ENCODE measurements at places on chromosomes 5 and 9.

DNA sequence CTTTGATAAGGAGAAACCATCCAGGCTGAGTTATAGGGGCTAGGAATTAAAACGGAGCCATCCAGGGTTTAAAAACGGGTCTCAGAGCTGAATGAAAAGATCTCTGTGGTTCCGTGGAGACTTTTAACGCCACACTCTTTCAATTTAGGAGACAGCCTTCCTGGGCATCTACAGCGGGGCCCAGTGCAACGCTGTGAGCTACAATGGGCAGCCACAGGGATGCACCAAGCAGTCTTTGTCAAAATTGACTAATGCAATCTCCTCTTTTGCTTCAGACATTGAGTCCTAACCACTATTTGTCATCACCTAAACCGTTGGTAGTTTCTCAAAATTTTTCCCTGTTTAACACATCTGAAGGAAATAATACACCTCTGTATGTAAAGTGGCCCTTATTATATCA is 96.6 kb upstream of the ABCA1 start:
- peaks cover 4% of the 10 kb centered on the region for H3K4me1 ChIP-seq
- H3K4me3 ChIP-seq, result no peak overlapping the region
- H3K27me3 ChIP-seq, result no peaks in the 10 kb centered on the region

GRCh38 chr5:5077236-5077635 is 62.9 kb upstream of the ADAMTS16 start:
- no peaks in the 10 kb centered on the region for H3K36me3 ChIP-seq
- H3K27me3 ChIP-seq, result no peaks in the 10 kb centered on the region
- DNase-seq, result no peak
- H3K4me3 ChIP-seq, result no peak overlapping the region

- no peak overlapping the region for H3K27ac ChIP-seq
- no peaks in the 10 kb centered on the region for H3K36me3 ChIP-seq
- H3K4me1 ChIP-seq, result no peaks in the 10 kb centered on the region
- no peak for DNase-seq
Observed at GRCh38 chr5:174533751-174534241, 190.6 kb upstream of the MSX2 start.

DNA sequence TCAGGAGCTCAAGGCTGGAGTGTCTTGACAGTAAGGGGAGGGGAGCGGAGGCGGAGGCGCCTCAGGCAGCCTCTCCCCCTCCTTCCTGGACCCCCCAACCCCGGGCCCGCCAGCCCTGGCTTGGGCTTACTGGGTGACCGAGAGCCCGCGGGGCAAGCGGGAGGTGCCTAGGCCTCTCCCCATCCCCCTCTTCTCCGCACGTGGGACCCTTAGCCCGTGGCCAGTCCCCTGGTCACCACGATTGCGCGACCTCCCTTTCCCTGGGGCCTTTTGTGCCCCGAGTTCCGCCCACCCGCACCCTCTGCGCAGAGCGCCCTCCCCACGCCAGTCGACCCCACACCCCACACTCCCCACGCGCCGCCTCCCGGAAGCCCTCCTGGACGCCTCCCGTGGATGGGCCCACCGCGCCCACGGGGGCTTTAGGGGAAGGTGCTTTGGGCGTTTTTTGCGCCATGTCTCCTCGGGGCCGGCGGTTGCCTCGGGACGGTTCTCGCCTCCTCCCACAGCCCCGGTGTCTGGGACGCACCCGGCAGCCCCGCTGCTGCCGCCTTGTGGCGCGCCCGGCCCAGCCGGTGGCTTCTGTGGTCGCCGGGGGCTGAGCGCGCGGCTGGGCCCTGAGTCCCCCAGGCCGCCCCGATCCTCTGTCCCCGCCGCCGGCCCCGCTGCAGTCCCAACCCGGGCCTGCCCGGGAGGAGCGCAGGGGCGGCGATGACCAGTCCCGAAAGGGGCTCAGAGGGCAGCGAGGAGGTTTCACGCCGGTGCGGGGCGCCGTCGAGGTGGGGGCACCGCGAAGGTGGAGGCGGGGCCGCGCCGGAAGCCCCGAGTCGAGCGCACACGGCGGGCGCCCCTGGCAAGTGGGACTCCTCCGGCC is 3.2 kb downstream of the TOR4A start:
- H3K4me1 ChIP-seq, result peaks cover 24% of the 10 kb centered on the region
- no peak overlapping the region for H3K4me3 ChIP-seq

DNA sequence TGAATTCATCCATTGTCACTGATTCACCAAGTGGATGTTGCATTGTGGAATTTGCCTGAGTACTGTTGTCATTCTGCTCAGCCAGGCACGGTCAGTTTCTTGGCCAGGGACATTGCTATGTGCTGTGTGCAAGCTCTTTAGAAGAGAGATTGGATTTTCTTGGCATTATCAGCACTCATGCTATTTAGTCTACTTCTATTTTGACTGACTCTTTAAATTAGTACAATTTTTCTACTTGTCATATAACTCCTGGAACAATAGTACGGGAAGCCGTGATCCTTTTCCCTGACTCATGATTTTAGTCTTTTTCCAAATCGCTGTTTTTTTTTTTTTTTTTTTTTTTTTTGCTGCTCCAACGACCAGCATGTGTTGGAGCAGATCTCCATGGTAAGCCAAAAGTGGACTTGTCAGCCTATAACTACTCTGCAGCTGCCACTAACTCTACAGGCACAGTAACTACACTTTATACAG is 129.7 kb downstream of the CDC42SE2 start:
- H3K4me1 ChIP-seq, result no peaks in the 10 kb centered on the region
- H3K4me3 ChIP-seq, result no peak overlapping the region
- H3K27ac ChIP-seq, result no peak overlapping the region

DNA sequence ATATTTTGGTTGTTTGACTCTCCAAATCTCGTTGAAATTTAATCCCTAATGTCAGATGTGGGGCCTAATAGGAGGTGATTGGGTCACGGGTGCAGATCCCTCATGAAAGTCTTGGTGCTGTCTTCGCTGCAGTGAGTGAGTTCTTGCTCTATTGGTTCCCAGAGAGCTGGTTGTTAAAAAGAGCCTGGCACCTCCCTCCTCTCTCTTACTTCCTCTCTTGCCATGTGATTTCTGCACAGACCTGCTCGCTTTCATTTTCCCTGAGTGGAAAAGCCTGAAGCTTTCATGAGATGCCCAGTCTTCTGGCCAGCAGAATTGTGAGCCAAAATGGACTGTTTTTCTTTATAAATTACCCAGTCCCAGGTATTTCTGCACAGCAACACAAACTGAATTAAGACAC is 221.6 kb downstream of the MAT2B start:
- no peaks in the 10 kb centered on the region for H3K36me3 ChIP-seq
- no peak for DNase-seq
- no peaks in the 10 kb centered on the region for H3K27me3 ChIP-seq
- H3K4me1 ChIP-seq, result no peaks in the 10 kb centered on the region
- no peak overlapping the region for H3K27ac ChIP-seq
- H3K4me3 ChIP-seq, result no peak overlapping the region

DNA sequence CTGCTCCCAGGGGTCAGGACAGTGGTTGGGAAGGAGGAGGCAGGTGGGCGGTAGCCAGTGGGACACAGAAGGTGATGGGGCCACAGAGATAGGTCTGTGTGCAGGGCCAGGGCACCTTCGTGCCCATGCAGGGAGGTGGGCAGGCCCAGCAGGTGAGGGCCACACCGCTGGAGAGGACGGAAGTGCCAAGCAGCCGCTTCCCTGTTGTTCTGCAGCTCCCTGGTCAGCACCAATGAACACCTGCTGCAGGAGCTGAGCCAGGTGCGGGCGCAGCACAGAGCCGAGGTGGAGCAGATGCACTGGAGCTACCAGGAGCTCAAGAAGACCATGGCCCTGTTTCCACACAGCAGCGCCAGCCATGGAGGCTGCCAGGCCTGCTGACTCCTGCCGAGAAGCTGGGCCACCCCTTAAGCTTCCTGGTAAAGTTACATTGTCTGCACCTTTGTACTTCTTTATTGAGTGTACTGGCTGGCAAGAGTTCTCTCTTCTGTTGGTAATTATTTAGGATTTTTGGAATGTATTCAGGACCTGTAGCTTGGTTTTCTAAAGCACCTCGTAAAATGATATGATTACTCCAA is 40.3 kb downstream of the TPPP start:
- no peaks in the 10 kb centered on the region for H3K4me1 ChIP-seq
- no peak overlapping the region for H3K27ac ChIP-seq
- DNase-seq, result no peak
- no peak overlapping the region for H3K4me3 ChIP-seq

GRCh38 chr9:133666845-133667244 is 30.7 kb downstream of the DBH start:
- no peaks in the 10 kb centered on the region for H3K27me3 ChIP-seq
- DNase-seq, result no peak
- H3K4me3 ChIP-seq, result no peak overlapping the region
- no peaks in the 10 kb centered on the region for H3K4me1 ChIP-seq
- peak overlapping the region; percentile 36 for H3K27ac ChIP-seq

- H3K36me3 ChIP-seq, result no peaks in the 10 kb centered on the region
- DNase-seq, result no peak
- no peaks in the 10 kb centered on the region for H3K4me1 ChIP-seq
- H3K4me3 ChIP-seq, result no peak overlapping the region
Observed at GRCh38 chr9:27487927-27488326, 36.2 kb upstream of the IFNK start.

- H3K36me3 ChIP-seq, result no peaks in the 10 kb centered on the region
- DNase-seq, result no peak
- H3K27ac ChIP-seq, result no peak overlapping the region
- no peak overlapping the region for H3K4me3 ChIP-seq
- no peaks in the 10 kb centered on the region for H3K4me1 ChIP-seq
Observed at GRCh38 chr5:115702025-115702424, 76.2 kb upstream of the TMED7 start.

GRCh38 chr9:96604004-96604319 is 15.7 kb downstream of the CDC14B start:
- no peak overlapping the region for H3K4me3 ChIP-seq
- H3K27ac ChIP-seq, result no peak overlapping the region
- DNase-seq, result no peak

DNA sequence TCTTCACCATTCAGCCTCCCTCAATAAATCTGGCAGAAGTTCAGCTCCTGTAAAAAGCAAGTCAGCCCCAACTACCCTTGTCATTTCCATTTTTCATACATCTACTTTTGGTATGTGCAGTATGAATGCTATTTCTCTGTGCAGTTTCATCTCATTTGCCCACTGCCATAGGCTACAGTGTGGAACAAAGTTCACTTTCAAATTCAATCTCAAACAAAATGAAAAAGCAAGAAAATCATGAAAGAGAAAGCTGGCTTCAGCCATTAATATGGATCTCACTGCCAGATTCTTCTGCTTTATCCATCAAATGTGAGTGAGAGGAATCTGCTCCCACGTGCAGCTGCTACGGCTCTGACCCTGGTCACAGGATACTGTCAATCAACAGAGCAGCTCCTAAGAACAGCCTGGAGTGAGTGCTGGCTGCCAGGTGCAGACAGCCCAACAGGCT is 494.2 kb downstream of the ZNF608 start:
- no peaks in the 10 kb centered on the region for H3K36me3 ChIP-seq
- H3K4me3 ChIP-seq, result no peak overlapping the region
- H3K27me3 ChIP-seq, result no peaks in the 10 kb centered on the region

DNA sequence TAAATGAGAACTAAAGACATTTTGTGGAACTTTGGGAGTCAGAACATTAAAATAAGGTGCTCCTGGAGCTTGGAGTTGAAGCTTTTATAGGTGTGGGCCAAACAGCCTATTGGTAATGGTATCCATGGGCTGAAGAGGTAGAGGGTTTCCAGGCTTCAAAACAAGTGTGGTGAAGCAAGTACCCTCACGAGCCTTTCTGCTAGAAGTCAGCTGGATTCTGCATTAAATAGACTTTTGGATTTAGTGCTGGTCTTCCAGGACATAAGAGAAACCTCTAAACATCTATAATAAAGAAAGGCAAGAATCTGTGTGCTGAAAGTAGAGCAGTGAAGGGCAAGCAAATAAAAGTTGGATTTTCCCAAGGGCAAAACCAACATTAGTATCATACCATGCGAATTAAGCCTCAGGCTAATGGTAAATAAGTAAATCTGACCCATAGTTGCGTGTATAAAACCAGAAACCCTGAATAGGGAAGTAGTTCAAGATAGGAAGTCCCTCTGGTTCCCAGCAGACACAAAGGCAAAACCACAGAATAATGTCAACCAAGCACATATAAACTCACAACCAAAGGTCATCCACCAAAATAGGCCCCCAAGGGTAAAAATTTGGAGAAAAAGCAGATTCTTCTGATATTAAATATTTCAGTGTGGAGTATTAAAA is 306.3 kb downstream of the TLE4 start:
- DNase-seq, result no peak
- no peak overlapping the region for H3K27ac ChIP-seq
- H3K4me3 ChIP-seq, result no peak overlapping the region
- no peaks in the 10 kb centered on the region for H3K36me3 ChIP-seq
- no peaks in the 10 kb centered on the region for H3K4me1 ChIP-seq

DNA sequence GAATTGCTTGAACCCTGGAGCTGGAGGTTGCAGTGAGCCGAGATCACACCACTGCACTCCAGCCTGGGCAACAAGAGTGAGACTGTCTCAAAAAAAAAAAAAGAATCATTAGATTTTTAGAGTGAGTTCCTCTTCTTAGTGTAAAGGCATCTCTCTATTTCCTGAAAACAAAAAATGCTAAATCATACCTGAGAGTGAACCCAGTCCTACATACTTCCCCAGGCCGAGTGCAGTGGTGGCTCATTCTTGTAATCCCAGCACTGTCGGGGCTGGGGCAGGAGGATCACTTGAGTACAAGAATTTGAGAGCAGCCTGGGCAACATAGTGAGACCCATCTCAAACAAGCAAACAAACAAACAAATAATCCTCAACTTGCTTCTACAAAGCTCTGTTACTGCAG is 38.2 kb upstream of the LPAR1 start:
- DNase-seq, result no peak
- no peaks in the 10 kb centered on the region for H3K36me3 ChIP-seq
- no peak overlapping the region for H3K27ac ChIP-seq
- H3K4me3 ChIP-seq, result no peak overlapping the region
- no peaks in the 10 kb centered on the region for H3K27me3 ChIP-seq
- no peaks in the 10 kb centered on the region for H3K4me1 ChIP-seq

GRCh38 chr5:150611026-150611425 is 29.4 kb upstream of the SYNPO start:
- H3K27me3 ChIP-seq, result no peaks in the 10 kb centered on the region
- no peak overlapping the region for H3K4me3 ChIP-seq
- H3K36me3 ChIP-seq, result no peaks in the 10 kb centered on the region
- H3K27ac ChIP-seq, result peak overlapping the region; percentile 13
- H3K4me1 ChIP-seq, result no peaks in the 10 kb centered on the region

GRCh38 chr9:6902423-6902822 is 144.7 kb downstream of the KDM4C start:
- no peaks in the 10 kb centered on the region for H3K4me1 ChIP-seq
- H3K36me3 ChIP-seq, result peaks cover 5% of the 10 kb centered on the region
- no peak for DNase-seq

GRCh38 chr5:87844866-87845265 is 423.8 kb downstream of the TMEM161B start:
- H3K27ac ChIP-seq, result no peak overlapping the region
- H3K36me3 ChIP-seq, result no peaks in the 10 kb centered on the region
- H3K4me3 ChIP-seq, result no peak overlapping the region
- DNase-seq, result no peak
- no peaks in the 10 kb centered on the region for H3K4me1 ChIP-seq
- H3K27me3 ChIP-seq, result no peaks in the 10 kb centered on the region
